Stimulated activated CD8-positive, alpha-beta memory T cell treated with anti-CD3 and anti-CD28 coated beads, Interleukin-2, amount 100 ng/mL, for 48 hours (primary cell): ENCODE measurements at places on chromosomes 12 and 14.

- DNase-seq, result no peak
Measured at GRCh38 chr12:102462386-102462785, 18.0 kb downstream of the IGF1 start.

- no peak for DNase-seq
Measured at GRCh38 chr12:70815971-70816391, 104.6 kb downstream of the PTPRR start.

- no peak for DNase-seq
Measured at GRCh38 chr14:85508863-85509262, 21.1 kb upstream of the FLRT2 start.

DNA sequence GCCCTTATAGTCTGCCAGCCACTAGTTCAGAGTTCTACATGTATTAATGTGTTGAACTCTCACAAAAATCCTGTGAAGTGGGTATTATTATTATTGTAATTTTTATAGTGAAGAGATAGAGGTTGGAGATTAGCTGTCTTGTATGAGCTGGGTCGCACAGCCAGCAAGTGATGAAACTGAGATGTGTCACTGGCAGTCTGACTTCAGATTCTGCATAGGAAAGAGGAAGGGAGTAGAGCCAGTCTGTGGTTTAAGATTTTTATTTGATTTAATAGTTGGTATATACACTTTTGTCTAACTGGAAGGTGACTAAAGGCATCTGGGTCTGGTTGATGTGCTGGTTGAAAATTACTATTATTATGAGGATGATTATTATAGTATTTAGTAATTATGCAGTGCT, 5.8 kb upstream of the FRS2 start:
- DNase-seq, result no peak

DNA sequence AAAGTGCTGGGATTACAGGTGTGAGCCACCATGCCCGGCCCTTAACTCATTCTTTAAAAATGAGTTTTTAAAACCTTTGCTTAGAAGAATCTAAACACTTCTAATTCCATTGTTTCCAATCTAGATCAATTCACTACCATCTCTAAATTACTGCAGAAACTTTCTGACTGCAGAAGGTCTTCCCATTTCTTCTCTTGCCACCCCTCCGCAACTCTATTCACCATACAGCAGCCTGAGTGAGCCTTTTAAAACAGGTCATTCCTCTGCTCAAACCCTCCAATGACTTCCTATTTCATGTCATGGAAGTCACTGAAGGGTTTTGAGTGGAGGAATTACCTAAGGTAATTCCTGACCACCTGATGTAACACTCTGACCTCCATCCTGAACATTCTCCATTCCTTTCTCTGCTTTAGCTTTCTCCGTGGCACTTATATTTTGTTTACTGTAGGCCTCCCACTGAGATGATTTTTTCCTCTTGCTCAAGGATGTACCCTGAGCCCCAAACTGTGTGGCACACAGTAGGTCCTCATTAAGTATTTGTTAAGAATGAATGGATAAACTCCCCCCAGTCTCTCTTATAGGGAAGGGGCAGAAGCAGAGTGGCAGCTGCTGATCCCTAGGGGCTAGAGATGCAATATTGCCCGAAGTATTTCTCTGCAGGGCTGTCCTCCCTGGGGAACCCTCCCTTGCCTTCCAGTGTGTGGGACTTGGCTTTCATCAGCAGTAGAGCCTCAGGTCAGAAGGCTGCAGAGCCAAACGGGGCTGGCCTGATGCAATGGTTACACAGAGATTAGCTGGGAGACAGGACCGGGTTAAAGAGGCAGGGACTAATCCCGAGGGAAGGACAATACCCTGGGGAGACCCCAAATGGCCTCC, 1.2 kb downstream of the DDIT3 start:
- no peak for DNase-seq
